Glutamatergic neuron (in vitro differentiated cells): ENCODE measurements at places on chromosomes 1 and 21. TPM values are rescaled to one million over a fixed set of nuclear protein-coding genes. Genes with fewer than 3 reads are reported as not detected.

DNA sequence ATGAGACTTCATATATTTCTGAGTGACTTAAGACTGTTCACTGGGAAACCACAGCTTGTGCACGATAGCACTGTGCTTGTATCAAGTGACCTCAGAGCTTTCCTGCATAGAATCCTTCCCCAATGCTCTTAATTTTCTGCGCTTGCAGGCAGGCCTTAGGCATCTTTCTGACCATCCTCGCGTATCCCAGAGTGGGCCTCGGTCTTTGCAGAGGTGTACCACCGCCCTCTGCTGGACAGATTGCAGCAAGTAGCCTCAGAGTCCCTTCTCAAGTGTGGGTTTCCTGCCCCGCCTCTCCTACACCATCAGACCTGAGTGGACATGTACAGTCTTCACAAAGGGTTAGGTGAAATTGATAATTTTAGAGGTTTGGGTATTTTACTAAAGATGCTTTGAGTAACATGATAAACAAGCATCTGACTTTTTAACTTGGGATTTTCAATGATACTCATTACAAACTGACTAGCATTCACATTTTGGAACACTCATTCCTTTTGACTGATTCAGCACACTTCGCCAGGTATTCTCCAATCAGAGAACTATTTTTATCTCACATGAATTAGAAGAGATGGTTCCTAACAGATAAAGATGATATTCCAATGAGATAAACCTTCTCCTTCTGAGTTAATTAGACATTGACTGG lies 246.5 kb upstream of the USP25 start:
- H3K36me3 ChIP-seq: no peaks in the 10 kb centered on the region
- H3K4me1 ChIP-seq: peaks cover 11% of the 10 kb centered on the region
- no peak overlapping the region for H3K27ac ChIP-seq
- peaks cover 2% of the 10 kb centered on the region for H3K27me3 ChIP-seq
- H3K4me3 ChIP-seq: no peak overlapping the region
- peak; percentile 91 for DNase-seq

GRCh38 chr1:93448983-93449804 lies 1.3 kb downstream of the FNBP1L start:
- H3K4me1 ChIP-seq: peaks cover 28% of the 10 kb centered on the region
- H3K36me3 ChIP-seq: no peaks in the 10 kb centered on the region
- peak overlapping the region; percentile 100 for H3K27ac ChIP-seq
- peak overlapping the region; percentile 99 for H3K4me3 ChIP-seq

The SYPL2 gene
- 0.42 TPM for total RNA-seq

- no peak for DNase-seq
- peak overlapping the region; percentile 92 for H3K27ac ChIP-seq
- no peaks in the 10 kb centered on the region for H3K36me3 ChIP-seq
- peak overlapping the region; percentile 59 for H3K4me3 ChIP-seq
- H3K4me1 ChIP-seq: peaks cover 16% of the 10 kb centered on the region
Observed at GRCh38 chr1:1429671-1430073, 5.8 kb upstream of the VWA1 start.

- peaks cover 22% of the 10 kb centered on the region for H3K4me1 ChIP-seq
- DNase-seq: no peak
- peaks cover 4% of the 10 kb centered on the region for H3K27me3 ChIP-seq
- no peaks in the 10 kb centered on the region for H3K36me3 ChIP-seq
- peak overlapping the region; percentile 76 for H3K27ac ChIP-seq
Observed at GRCh38 chr1:48644905-48645605, 131.6 kb downstream of the BEND5 start.

DNA sequence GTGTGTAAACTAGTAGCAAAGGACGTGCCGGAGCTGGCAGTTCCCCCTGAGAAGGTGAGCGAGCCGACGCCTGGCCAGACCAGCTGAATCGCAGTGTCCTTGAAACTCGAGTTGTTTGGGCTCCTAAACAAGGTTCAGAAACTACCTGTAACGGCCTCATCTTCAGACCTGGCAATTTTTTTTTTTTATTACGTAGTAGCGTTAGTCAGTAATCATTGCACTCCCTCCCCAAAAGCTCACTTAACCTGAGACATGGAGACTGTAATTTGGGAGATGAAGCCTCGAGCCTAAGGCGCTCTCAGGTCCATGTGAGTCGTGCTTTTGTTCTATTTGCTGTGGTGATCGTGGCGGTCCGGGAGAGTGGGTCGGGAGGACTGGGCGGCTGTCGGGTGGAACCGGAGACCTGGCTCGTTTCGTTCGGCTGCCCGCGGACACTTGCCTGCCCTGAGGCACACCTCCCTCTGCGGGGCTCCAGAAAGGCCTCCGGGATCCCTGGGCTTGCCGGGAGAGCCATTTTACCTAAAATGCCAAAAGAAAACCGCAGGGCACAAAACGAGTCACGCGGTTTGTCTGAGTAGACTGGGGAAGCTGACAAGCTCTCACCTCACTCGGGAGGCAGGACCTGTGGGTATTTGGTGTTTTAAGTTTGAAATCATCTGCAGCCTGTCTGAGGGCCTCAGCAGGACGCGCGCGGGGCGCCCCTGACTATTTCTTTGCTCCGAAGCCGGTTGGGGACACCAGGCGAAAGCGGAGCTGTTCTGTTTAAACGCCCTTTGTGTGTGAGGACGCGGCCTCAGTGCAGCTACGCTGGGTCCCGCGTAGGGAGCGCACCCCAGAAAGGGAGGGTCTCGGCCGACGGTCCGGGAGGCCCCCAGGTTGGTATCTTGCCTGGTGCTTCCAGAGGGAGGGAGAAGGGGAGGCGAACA lies 722 bp downstream of the LHX8 start:
- peaks cover 52% of the 10 kb centered on the region for H3K27me3 ChIP-seq
- no peak overlapping the region for H3K27ac ChIP-seq
- H3K4me3 ChIP-seq: peak overlapping the region; percentile 78
- peaks cover 28% of the 10 kb centered on the region for H3K4me1 ChIP-seq
- peak; percentile 39 for DNase-seq

- no peak overlapping the region for H3K27ac ChIP-seq
- no peaks in the 10 kb centered on the region for H3K4me1 ChIP-seq
- H3K4me3 ChIP-seq: no peak overlapping the region
- H3K27me3 ChIP-seq: no peaks in the 10 kb centered on the region
Observed at GRCh38 chr1:100921110-100921706, 25.3 kb downstream of the SLC30A7 start.

The ACTN2 gene
- total RNA-seq: 2.7 TPM

DNA sequence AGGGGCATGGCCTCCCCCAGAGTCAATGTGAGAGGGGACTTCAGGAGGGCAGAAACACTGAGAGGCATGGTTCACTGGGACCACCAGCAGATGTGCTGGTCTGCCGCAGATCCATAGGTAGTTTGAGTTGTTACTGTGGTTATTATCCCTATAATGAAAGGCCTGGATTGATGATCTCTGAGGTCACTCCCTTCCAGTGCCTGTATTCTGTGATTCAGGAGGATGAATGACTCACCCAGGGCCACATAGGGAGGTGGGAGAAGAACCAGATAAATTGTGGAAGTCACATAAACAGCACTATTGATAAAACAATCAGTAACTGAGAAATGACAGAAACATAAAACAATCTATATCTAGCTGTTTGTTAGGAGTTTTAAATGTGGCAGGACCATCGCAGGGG lies 22.7 kb upstream of the ACTL8 start:
- DNase-seq: no peak
- H3K27me3 ChIP-seq: no peaks in the 10 kb centered on the region
- no peaks in the 10 kb centered on the region for H3K4me1 ChIP-seq

The NFASC gene
- total RNA-seq: 301 TPM

GRCh38 chr1:207826557-207827487 lies 75.0 kb downstream of the CD46 start:
- no peak for DNase-seq
- H3K27ac ChIP-seq: no peak overlapping the region
- H3K27me3 ChIP-seq: peaks cover 6% of the 10 kb centered on the region
- no peaks in the 10 kb centered on the region for H3K36me3 ChIP-seq
- no peak overlapping the region for H3K4me3 ChIP-seq

The KCNJ6 gene
- total RNA-seq: 80.5 TPM

DNA sequence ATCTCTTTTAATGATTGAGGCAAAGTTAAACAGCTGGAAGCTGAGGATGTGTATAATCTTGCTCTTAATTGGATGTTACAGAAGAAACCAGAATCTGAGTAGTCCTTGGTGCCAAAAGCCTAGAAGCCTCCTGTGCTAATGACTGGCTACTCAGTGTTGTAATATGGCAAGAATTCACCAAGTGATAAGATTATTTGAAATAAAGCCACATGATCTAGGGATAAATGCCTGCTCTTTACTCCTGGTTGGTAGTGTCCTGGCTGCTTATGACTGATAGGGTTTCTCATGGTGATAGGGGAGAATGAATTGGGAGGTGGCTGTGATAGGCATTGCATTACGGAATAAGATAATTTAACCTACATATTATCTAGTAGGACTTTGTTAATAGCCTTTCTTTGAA lies 13.6 kb upstream of the MAB21L3 start:
- H3K27ac ChIP-seq: no peak overlapping the region
- peaks cover 2% of the 10 kb centered on the region for H3K4me1 ChIP-seq
- no peak for DNase-seq
- peaks cover 8% of the 10 kb centered on the region for H3K36me3 ChIP-seq
- no peak overlapping the region for H3K4me3 ChIP-seq

DNA sequence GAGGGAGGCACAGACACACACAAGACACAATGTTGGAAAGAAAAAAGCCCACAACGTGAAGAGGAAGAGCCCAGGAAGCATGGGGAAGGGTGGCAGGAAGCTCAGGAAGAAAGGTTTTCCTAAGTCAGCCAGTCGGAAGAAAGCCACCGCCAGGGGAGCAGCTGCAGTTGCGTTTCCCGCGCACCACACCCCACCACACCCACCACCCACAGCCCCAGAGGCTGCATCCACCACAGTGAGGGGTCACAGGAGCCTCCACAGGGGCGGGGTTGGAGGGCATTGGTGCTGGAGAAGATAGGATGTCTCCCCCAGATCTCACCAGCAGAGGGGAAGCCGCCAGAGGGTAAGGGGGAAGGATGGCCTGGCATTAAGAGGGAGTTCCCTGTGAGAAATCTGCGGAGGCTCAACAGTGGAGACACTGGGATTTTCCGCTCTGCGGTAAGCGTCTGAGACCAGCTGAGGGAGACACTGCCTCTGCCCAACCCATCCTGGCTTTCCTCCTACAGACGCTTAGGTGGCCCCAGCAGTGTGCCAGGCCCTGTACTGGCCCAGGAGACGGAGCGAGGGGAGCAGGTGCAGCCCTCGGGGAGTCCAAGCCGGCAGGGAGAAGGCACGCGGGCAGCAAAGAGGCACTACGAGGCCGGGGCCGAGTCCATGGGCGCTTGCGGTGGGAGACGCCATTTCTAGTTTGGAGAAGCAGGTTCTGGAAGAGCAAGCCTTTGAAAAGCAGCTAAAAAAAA lies 19.8 kb downstream of the PGLYRP3 start:
- H3K4me3 ChIP-seq: no peak overlapping the region
- H3K36me3 ChIP-seq: no peaks in the 10 kb centered on the region
- DNase-seq: no peak
- H3K27me3 ChIP-seq: peaks cover 6% of the 10 kb centered on the region

GRCh38 chr1:12548279-12548972 lies 69.6 kb downstream of the DHRS3 start:
- no peak for DNase-seq
- no peaks in the 10 kb centered on the region for H3K36me3 ChIP-seq
- H3K27ac ChIP-seq: no peak overlapping the region
- peaks cover 3% of the 10 kb centered on the region for H3K27me3 ChIP-seq
- peaks cover 5% of the 10 kb centered on the region for H3K4me1 ChIP-seq
